ENCODE measurements at places on chromosomes 3 and 15.

DNA sequence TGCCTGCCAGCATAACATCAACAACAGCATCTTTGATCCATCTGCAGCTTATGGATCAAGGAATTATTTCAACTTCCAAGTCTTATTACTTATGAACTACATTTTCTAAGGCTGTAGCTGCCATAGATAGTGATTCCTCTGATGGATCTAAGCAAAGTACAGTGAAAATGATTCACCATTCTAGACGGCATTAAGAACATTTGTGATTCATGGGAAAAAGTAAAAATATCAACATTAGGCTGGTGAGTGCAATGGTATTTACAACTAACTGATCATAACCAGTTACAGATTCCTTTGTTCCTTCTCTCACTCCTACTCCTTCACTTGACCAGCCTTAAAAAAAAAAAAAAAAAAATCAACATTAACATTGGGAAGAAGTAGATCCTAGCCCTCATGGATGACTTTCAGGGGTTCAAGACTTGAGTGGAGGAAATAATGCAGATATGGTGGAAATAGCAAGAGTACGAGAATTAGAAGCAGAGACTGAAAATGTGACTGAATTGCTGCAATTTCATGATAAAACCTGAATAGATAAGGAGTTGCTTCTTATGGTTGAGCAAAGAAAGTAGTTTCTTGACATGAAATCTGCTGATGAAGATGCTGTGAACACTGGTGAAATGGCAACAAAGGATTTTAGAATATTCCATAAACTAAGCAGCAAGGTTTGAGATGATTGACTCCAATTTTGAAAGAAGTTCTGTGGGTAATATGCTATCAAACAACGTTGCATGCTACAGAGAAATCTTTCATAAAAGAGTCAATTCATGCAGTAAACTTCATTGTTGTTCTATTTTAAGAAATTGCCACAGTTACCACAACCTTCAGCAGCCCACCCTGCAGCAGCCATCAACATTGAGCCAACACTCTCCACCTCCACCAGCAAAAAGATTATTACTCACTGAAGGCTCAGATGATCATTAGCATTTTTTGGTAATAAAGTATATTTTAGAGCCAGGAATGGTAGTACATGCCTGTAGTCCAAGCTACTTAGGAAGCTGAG lies 22.8 kb downstream of the SLC12A6 start:
- DNase-seq: no peak

DNA sequence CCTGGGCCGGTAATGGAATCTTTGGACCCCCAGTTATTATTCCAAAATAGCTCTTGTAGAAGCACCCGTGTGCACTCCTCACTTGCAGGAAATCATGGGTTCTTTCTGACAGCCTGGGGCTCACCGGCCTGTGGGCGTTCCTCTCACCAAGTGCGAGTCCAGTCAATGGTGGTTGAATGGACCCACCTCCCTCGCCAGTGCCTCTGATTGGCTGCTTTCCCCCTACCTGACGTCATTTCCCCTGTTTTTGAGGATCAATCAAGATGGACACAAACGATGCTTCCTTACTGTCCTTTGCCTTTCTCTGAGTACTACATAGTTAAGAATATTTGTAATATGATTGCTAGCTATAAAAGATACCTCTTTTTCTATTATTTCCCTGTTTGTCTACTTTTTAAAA lies 18.1 kb downstream of the MOBP start:
- no peak for DNase-seq

DNA sequence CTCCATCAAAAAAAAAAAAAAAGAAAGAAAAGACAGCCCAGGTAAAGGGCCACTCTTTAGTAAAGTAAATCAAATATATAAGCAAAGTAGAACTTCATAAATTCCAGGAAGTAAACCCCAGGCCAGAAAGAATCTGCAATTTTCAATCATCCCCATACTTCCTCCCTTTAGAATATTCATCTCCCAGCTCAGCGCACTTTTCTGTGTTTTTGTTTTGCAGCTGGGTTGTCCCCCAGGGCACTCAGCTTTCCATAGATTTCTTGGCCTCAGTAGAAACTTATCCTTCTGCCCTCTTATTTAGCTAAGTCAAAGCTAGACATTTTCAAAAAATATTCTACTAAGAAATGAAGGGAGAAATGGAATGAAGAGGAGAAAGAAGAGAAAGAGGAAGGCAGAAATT lies 24.0 kb upstream of the SPRED1 start:
- DNase-seq: no peak

DNA sequence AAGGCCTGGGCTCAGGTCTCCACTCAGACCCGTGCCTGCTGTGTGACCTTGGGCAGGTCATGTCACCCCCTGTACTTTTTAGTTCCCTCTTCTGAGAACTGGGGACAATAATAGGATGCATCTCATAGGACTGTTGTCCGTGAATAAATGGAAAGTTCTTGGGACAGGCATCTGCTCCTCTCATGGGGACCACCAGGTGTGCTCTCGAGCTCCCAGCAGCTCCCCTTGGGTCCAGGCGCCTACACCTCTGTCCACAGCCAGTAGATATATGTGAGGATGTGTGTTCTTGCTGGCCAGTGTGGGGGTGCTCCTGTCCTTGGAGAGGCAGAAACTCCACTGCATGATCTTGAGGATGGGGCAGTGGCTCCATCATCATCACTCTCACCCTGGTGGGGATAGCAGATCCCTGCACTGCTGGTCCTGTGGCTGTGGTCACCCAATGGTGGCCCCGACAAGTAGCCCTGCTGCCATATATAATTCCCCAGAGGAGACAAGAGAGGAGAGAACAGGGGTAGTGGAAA lies 257.6 kb upstream of the TLE3 start:
- no peak for DNase-seq

- DNase-seq: peak; percentile 70
Observed at GRCh38 chr15:47129033-47129432, 588.3 kb upstream of the SEMA6D start.

Measured in DMS53 (cell line).